ENCODE measurements at places on chromosomes 6 and 20. TPM values are rescaled to one million over a fixed set of nuclear protein-coding genes. Genes with fewer than 3 reads are reported as not detected.
A peak's percentile ranks its signal among the peaks of the same experiment; 100 is the strongest.

DNA sequence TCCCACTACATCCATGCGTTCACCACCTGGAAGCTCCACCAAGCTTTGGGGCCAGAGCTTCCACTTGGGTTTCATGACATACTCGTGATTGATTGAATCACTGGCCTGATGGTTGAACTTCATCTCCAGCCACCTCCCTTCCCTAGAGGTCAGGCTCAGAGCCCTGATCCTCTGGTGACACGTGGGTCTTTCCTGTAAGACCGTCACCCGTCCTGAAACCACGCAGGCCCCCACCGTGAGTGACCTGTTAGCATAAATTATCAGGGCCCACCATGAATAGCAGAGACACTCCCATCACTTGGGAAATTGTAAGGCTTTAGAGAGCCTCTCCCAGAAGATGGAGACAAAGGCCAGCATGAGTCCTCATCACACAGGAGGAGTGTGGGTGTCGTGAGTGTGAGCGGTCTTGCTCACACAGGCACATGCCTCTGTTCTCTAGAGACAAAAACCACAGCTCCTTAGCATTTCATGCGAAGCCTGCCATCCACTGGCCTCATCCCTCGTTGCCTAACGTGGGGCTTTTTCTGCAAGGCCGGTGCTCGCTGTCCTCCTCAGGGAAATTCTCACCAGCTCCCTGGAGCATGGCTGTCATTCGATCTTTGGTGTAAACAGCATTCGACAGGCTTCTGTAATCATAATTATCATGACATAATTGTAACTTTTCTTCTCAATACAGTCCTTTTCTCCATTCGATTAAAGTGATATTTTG lies 65.1 kb upstream of the DUSP22 start:
- H3K4me1 ChIP-seq: no peaks in the 10 kb centered on the region
- no peak overlapping the region for H3K27ac ChIP-seq
- H3K27me3 ChIP-seq: peaks cover 71% of the 10 kb centered on the region
- no peak overlapping the region for H3K4me3 ChIP-seq
- DNase-seq: no peak

- H3K27ac ChIP-seq: no peak overlapping the region
- no peak overlapping the region for H3K4me3 ChIP-seq
- no peaks in the 10 kb centered on the region for H3K4me1 ChIP-seq
- DNase-seq: no peak
- H3K27me3 ChIP-seq: no peaks in the 10 kb centered on the region
- no peaks in the 10 kb centered on the region for H3K36me3 ChIP-seq
Measured at GRCh38 chr6:137776786-137777686, 90.0 kb upstream of the TNFAIP3 start.

DNA sequence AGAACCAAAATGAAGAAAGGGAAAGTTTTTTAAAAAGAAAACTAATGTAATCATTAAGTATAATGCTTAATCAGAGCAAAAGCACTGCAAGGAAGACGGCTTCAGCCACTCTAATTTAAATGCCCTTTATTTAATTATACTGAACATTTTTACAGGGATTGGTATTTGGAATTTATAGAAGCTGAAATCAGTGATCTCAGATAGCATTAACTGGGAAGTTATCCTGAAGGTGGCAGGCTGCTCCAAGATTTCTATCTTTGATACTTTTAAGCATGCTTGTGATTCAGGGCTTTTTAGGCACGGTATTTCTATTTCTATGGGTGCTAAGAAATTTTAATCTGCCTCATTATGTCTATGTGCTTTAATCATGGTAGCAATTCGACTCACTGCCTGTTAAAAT lies 1.3 kb upstream of the NDUFAF4 start:
- DNase-seq: peak; percentile 19
- H3K4me1 ChIP-seq: peaks cover 15% of the 10 kb centered on the region
- no peaks in the 10 kb centered on the region for H3K27me3 ChIP-seq
- H3K36me3 ChIP-seq: peaks cover 15% of the 10 kb centered on the region

DNA sequence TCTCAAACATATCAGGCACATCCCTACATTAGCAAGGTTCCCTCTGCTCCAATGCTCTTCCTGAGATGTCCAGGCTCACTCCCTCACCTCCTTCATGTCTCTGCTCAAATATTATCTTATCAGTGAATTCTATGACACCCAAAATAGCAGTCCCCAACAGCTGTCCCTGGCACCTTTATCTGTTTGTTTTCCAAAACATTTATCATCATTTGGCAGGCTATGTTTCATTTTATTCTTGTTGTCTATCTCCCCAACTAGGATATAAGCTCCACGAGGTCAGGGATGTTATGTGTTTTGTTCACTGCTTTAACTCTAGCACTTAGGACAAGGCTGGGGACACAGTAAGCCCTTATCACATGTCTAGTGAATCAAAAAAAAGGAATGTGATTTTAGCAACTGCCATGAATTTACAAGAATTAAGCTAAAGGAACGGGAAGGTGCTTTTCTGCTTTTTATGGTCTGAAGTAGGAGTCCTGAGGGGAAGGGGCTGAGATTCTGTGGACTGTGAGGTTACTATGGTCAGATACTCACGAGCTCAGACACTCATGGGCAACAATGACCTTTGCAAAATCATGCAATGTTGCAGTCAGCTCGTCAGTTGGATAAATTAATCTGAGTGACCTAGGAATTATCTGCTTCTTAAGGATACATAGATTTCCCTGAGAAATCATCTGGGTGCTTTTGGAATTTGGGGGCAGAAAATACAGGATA lies 1.9 kb upstream of the IL22RA2 start:
- H3K36me3 ChIP-seq: no peaks in the 10 kb centered on the region
- H3K27me3 ChIP-seq: no peaks in the 10 kb centered on the region
- no peak overlapping the region for H3K4me3 ChIP-seq
- DNase-seq: no peak
- H3K4me1 ChIP-seq: no peaks in the 10 kb centered on the region
- H3K27ac ChIP-seq: no peak overlapping the region

The MEI4 gene
- polyA plus RNA-seq: not detected

DNA sequence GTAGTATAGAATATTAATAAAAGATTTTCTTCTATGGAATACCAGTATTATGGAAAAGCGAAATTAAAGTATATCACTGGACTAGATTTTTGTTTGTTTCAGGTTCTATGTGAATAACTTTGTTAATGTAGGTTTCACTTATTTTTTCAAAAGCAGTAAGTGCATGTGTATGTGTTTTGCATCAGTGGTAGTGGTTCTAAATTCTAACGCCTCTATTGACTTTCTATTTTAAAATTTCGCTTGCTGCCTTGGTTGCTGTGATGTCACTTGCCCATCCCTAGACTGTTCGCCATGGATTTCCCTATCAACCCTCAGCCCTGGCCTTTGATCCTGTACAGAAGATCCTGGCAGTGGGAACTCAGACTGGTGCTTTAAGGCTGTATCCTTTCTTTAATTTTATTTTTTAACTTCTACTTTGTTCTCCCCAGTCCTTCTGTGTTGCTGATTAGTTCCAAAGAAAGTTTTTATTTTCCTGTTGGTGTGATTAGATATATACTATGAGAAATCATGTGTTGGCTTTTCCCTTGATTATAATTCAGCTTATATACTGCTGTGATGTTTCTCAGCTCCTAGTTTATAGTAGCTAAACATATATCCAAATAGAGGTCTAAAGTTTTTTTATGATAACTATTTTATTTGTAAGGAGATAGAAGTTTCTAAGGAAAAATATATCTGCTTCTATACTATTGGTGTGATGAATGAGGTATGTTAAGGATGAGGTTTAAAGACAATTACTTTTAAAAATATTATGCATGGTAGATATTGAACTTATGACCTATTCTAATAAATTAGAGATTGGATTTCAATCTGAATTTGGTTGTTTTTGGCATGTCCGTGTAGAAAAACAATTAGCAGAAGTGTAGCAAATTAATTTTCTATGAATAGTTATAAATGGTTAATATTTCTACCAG lies 1.7 kb downstream of the STXBP5 start:
- H3K36me3 ChIP-seq: 0 out of 2 replicates have a peak, but pooled peaks cover 2% of the 10 kb centered on the region
- no peaks in the 10 kb centered on the region for H3K27me3 ChIP-seq
- peak overlapping the region; percentile 4 for H3K27ac ChIP-seq

The PGC gene
- not detected for polyA plus RNA-seq

DNA sequence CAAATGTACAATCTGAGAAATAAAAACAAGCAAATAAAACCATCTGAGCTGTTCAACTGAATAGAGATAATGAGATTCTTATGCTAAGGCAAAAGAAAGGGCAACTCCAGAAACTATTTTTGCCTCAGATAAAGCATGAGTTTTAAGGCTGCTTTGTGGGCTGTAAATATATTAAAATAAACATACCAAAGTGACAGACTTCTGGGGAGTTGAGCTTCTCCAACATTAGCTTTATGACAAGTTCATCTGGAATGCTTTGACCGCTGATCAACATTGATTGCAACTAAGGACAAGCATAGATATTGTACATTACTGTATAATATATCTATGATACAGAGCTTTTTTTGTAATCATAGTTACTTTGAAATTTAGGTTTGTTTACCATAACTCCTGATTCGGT lies 19.3 kb downstream of the AK9 start:
- H3K27ac ChIP-seq: peak overlapping the region; percentile 9
- H3K27me3 ChIP-seq: no peaks in the 10 kb centered on the region
- H3K4me1 ChIP-seq: peaks cover 9% of the 10 kb centered on the region
- DNase-seq: no peak
- no peaks in the 10 kb centered on the region for H3K36me3 ChIP-seq

Data from SK-N-SH (cell line).